ENCODE measurements at places on chromosomes 7 and 10.

DNA sequence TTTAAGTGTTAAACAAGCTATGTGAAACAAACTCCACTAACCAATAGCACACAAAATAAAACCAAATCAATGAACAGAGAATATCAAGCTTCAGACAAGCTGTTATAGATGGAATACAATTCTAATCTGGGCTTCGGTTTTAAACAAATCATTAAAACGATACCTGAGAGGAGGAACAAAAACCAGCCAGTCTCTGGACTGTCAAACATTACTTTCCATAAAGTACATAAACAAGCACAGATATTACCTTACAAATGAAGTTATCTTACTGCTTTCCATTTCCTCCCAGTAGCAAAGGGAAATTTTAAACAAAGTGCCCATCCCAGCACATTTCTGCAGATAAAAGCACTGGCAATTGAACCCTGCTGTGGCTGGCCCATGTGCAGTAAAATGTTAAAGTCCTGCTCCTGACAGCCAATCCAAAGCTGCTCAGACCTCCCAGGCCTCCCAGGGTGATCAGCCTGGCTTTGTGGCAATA lies 128.0 kb downstream of the NRCAM start:
- no peak for DNase-seq

DNA sequence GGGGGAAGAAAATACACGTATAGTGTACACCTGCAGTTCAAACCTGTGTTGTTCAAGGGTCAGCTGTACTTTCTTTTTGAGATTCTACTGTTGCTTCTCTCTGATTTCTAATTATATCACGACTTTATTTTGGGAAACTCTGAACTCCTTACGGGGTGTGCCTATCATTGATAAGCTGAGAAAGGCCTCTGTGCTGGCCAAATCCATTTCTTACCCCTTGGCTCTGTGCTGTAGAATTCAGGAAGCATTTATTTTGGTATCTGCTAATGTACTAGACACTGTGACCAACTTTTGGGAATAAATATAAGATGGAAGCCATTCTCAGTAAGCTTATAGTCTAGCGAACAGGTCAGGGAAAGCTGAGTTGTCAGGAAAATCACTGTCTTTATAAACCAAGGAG lies 26.9 kb upstream of the RPA3 start:
- no peak for DNase-seq

- DNase-seq = no peak
Measured at GRCh38 chr10:63722537-63722936, 201.3 kb downstream of the REEP3 start.

DNA sequence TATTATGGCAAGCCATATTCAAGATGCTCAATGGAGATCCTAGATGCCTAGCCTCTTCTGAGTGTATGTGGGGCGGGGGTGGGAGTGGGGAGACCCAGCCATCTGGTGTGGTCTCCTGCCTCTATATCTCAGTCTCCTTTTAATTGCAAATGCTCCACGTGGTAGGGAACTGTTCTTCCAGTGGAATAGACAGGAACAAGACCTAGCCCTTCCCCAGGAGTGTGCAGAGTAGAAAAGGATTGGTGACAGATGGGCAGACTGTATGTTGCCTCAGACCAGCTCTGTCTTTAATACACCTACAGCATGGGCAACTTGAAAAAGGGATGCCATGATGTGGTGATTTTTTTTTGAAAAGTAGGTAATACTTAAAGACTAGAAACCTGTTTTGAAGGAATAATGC lies 12.6 kb downstream of the CYP3A5 start:
- no peak for DNase-seq
